ENCODE measurements at places on chromosomes 6 and 20.
A peak's percentile ranks its signal among the peaks of the same experiment; 100 is the strongest.

GRCh38 chr6:138428944-138429598, 25.0 kb downstream of the HEBP2 start:
- peak; percentile 40 for DNase-seq

DNA sequence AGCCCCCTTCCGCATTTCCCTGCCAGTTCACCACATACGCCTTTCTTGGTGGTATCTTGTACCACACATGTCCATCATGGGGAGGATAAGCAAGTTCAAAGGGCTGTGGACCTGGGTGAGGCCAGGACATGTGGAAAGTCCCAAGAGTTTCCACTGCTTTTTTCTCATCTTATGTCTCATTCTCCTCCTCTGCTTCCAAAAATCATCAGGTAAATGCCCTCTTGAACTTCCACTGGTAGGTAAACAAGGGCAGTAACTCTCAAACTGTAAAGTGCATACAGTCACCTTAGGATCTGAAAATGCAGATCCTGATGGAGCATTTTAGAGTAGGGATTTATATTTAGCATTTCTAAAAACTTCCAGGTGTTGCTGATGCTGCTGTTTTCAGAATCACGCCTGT, 7.9 kb upstream of the SIRT5 start:
- no peak for DNase-seq

DNA sequence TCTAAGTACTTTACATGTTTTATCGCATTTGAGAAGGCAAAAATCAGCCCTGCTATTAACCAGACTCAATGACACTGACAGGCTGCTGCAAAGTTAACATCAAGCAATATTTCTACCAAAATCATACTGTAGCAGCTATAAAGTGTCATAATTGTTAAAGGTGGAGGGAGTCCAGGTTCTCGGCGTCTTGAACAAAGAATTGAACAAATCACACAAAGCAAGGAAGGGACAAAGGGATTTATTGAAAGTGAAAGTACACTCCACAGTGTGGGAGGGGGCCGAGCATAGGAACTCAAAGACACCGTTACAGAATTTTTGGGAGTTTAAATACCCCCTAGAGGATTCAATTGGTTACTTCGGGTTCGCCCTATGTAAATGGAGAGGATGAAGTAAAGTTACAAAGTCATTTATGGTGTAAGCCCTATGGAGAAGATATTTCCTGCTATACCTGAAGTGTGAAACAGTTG, 12.9 kb upstream of the ZNF391 start:
- no peak for DNase-seq

DNA sequence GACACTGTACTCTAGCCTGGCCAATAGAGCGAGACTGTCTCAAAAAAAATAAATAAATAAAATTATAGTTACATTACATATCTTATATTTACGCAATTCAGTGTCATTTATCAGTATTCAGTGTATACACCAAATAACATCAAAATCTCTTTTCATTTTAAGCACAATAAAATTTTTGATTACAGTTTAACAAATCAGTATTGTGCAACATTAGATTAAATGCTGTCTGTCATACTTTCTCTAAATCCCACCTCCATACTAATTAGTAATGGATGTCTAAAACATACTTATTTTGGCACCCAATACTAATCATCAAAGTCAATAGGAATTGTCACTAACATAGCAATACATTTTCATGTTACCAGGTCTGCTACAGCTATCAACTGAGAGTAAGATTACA, 27.4 kb downstream of the IBTK start:
- no peak for DNase-seq

GRCh38 chr6:2266031-2266795, 20.8 kb upstream of the GMDS start:
- no peak for DNase-seq

DNA sequence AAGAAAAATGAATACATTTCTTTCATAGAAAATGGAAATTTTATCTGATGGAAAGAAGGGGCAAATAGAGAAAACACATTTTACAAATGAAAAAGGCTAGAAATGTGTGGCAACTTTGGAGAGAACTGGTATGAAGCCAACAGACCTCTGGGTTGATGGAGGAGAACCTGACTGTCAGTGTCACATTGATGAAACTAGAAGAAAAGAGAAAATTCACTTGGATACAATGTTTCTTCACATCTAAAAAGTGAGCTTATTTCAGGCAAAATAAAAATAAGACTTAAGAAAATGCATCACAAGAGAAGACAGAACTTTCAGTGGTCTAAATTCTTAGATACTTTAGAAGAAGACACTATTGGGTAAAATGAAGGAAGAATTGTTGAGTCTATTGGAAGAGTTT, at the start of gene OR12D2:
OR12D2 (plus strand) TSS at position 301 of the 400 bp plus-strand sequence. CDS start 1,069 bp downstream, outside the sequence.
- DNase-seq, result no peak

All from urinary bladder (tissue), 4 donors.